Choroid plexus epithelial cell (primary cell): ENCODE measurements at places on chromosomes 2 and 18.

GRCh38 chr2:203787979-203788378 is 79.6 kb upstream of the CTLA4 start:
- DNase-seq, result no peak

DNA sequence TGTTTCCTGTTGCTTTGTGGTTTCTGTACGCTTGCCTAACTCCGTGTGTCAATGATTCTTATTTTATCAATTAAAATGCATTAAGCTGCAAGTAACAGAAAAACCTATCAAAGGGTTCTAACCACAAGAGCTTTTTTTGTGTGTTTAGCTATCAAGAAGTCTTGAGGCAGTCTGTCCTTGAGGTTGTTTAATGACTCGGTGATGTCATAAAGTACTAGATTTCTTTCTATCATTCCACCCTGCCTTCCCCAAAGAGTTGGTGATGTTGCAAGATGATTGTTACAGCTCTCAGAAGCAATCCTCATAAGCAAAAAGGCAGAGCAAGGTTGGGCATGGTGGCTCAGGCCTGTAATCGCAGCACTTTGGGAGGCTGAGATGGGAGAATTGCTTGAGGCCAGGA is 51.9 kb upstream of the SPTBN1 start:
- DNase-seq, result peak; percentile 67

DNA sequence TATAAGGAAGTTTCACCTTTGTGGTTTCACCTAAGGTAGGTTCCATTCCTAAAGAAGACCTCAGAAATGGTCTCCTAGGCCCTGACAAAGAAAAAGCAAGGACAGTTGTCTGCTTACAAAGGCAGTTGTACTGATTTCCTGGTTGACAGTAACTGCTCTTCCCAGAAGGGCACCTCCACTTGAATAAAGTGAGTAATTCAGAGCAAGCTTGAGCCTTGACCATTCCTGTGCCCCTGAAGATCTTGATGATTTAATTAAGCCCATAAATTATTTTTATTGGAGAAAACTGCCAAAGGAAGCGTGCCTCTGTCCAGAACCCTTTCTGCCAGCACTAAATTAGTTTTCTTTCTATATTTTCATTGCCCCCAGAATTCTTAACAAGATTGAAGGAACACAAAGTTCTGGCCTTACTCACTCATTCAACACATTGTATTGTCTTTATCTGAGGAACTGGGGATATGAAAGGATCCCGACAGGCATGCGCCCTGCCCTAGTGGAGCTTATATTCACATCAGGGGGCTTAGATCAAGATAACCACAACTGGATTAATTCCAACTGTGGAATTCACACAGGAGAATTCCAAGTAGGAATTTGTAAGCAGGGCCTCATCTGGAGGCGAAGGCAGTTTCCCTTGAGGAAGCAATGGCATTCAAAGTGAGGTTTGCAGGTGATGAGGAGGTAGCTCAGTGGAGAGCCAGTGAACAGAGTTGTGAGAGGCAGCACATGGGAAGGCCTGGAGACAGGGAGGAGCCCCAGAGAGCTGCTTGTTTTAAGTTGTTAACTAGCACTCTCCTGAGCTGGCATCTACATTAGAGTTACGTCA is 21.2 kb downstream of the PTRHD1 start:
- DNase-seq, result peak; percentile 44

DNA sequence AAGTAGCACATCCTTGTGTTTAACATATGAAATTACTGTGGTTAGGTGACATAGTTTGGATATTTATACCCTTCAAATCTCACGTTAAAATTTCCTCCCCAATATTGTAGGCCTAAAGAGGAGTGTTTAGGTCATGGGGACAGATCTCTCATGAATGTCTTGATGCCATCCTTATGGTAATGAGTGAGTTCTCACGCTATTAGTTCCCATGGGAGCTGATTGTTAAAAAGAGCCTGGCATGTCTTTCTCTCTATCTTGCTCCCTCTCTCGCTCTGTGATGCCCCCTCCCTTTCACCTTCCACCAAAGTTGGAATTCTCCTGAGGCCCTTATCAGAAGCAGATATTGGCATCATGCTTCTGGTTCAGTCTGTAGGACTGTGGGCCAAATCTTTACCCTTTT is 660.1 kb downstream of the ADCYAP1 start:
- DNase-seq, result no peak

- no peak for DNase-seq
These were observed 917 bp upstream of the PRKAG3 start for GRCh38 chr2:218832520-218832919.

- DNase-seq, result no peak
These were observed 9.0 kb upstream of the ONECUT2 start for GRCh38 chr18:57426187-57426586.

- no peak for DNase-seq
These were observed 16.4 kb upstream of the GPR55 start for GRCh38 chr2:230941202-230942180.

DNA sequence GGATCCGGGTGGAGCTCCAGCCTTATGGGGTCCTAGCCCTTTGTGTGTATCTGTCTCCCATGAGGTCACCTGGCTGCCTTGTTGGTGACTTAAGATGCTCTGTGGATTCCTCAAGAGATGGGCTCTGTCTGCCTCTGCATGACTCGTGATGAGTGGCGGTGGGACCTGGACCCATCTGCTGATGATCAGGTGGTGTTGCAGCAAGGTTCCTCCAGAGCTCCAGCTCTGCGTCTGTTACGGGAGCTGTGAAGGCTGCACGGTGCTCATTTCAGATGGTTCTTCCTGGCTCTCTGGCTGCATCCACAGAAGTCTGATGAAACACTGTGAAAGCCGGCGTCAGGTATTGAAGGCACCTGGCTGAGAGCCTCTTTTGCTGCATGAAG is 2.4 kb downstream of the AGAP1 start:
- DNase-seq, result no peak

DNA sequence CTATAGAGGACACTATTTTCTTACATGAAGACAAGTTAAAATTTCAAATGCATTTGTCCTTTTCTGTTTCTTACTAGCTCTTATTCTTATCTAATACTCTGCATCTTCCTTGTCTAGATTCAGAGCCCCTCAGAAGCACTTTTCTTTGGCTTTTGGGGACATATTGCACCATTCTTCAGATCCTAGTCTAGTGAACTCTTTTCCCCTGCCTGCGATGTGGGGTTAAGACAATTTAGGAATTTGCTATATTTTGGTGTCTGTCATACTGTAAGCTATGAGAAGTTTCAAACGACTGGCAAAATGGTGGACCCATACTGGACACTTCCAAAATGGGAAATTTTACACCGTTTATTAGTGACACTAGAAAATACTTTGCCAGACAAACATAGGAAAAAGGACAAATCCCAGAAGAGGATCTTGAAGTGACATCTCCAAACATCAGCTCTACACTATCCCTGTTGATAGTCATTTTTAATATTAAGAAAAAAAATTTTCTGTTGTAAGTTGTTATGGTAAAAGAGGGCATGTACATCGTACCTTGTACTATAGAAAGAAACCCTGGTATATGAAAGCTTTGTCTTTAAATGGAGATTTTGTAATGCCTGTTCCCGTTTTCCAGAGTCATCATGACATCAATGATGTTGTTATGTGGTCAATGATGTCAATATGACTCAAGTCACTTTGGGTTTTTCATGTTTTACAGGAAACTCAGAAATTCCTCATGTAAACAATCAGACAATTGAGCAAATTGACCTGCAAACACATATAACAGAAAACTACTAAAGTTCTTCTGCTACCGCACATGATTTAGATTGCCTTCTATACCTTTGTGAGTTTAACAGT is 4.4 kb upstream of the KYNU start:
- peak; percentile 95 for DNase-seq

DNA sequence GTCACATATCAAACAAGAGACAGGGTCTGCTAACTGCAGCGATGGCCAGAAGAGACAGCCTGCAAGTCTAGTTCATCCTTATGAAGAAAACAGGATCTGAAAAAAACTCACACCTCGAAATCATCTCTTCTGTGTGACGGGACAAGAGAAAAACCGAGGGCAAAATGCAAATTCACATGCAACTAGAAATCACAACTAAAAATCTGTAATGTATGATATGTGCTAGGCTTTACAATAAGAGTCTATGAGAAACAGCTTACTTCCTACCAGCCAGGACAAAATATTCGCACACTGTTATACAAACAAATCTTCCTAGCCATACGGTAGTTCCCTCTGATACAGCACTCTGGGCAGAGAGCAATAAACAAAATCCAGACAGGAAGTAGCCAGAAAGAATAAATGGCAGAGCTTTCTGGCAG is 48.8 kb downstream of the ANKRD44 start:
- DNase-seq, result peak; percentile 59

- DNase-seq, result no peak
These were observed 65.3 kb downstream of the KCNF1 start for GRCh38 chr2:10977003-10977402.

- DNase-seq, result no peak
These were observed 131.5 kb downstream of the MAIP1 start for GRCh38 chr2:200086911-200087310.

DNA sequence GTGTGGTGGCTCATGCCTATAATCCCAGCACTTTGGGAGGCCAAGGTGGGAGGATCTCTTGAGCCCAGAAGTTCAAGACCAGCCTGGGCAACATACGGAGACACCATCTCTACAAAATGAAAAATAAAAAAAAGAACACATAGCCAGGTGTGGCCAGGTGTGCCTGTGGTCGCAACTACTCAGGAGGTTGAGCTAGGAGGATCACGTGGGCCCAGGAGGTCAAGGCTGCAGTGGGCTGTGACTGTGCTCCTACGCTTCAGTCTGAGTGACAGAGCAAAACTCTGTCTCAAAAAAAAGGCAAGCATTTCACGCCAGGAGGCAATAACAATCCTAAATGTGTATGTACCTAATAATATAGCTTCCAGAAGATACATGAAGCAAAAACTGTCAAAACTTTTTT is 27.8 kb downstream of the USP40 start:
- DNase-seq, result no peak

DNA sequence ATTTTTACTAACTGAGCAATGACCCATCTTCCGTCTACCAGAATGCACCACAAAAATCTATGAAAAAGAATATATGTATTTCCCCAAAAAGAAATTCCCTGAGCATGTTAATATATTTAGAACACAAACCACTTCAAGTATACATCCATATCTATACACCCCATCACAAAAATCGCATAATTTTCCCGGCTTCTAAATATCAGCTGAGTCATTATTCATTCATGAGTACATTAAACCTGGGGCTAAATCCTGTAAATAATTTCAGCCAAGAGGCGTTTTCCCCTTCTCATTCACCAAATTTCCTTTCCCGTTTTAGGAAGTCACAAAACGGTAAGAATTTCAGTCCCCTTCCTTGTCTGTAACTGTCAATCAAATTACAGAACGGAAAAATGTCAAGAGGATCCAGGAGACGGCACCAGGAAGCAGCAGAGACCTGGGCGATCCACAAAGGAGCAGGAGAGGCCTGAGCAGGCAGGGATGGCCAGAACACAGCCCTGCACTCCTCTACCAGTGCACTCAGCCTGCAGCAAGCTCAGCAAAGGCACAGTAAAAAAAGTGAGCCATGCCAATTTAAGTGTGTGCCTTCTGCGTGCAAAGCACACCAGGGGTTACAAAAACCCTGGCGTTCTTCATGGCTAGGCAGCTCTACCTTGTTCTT is 300.7 kb downstream of the TCF4 start:
- no peak for DNase-seq

DNA sequence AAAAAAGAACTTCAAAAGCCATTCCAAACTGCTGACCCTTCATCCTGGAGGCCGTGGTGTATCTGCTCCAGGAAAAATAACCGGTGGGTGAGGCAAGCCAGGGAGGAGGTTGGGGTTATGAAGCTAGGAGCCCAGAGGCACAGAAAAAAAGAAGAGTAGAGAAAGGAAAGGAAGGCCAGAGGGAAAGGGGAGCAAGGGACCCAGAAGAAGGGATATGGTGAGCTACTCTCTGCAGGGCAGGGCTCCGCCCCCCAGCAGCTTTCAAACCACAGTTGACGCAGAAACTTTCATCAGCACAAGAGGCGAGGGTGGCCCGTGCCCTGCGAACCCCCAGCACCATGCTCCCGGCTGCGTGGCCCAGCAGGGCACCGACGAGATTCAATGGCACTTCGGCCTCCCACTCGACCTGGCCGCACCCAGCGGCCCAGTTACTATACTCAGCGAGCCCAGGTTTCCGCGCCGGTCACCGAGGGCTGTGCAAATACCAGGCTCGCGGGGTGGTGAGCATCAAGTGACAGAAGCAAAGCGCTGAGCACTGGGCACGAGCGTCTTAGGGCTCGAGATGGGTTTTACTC is 665 bp downstream of the MCM6 start:
- peak; percentile 76 for DNase-seq
